Activated CD8-positive, alpha-beta memory T cell treated with anti-CD3 and anti-CD28 coated beads for 48 hours (primary cell): ENCODE measurements at places on chromosomes 3 and 15.

DNA sequence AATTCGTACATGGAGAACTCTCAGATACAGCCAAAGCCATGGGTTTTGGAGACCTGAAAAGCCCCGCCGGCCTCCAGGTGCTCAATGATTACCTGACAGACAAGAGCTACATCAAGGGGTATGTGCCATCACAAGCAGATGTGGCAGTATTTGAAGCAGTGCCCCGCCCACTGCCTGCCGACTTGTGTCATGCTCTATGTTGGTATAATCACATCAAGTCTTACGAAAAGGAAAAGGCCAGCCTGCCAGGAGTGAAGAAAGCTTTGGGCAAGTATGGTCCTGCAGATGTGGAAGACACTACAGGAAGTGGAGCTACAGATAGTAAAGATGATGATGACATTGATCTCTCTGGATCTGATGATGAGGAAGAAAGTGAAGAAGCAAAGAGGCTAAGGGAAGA is 23.5 kb downstream of the MYO5A start:
- no peak for DNase-seq

DNA sequence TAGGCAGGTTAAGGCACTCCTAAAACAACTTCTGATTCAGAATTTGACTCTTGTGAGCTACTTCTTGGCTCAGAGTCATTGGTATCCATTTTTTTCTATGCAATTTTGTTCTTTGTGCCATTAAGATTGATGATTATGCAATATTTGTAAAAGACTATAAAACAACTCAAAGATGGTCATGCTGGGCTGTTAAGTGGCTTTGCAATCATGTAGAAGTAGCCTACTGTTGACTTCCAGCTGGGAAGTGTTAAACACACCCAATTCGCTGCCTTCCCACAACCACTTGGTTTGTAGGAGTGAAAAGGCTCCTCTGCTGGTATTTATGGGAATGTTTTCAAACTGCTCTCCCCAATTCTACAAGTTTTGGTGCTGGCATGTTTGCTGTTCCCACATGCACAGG is 74.7 kb upstream of the COL6A6 start:
- DNase-seq: no peak

DNA sequence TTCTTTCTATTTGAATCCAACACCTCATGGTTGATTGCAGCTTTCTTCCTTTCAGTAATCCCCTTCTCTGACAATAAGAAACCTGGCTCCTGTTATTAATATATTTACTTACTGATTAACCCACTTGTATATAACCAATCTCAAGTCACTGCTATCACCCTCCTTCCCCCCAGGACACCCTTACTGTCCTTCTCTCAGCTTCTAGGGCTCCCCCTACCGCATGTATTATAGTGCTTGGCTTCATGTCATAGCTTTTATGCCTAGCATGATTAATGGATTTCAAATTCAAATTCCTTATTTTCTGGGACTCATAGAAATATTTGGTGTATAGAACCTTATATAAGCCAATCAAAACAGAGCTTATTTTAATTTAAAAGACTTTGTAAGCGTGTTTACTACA is 75.7 kb upstream of the BNIP2 start:
- no peak for DNase-seq

DNA sequence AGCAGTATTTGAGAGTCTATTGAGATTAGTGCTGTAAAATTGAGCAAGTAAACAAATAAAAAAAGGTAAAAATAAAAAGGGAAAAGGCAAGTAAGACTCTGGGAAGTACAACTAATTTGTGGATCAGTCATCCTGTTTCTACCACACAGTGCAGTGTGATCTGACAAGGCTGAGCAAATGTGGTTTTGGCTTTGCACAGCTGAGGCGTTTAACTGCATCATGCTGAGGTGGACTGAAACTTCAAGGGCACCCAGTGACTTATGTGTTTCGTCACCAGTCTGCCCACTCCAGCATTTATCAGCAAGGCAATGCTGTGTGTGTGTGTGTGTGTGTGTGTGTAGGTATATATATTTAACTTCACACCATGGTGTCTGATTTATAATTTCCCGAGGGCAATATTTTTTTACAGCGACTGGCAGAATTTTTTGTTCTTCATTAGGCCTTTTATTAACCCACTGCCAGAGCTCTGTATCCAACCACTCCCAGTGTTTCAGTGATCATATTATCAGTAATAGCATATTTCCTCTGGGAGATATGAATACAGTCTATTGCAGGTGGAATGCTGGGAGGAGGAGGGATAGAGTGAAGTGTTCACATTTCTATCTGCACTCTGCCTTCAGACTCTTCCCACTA is 131.5 kb upstream of the SATB1 start:
- peak; percentile 47 for DNase-seq

DNA sequence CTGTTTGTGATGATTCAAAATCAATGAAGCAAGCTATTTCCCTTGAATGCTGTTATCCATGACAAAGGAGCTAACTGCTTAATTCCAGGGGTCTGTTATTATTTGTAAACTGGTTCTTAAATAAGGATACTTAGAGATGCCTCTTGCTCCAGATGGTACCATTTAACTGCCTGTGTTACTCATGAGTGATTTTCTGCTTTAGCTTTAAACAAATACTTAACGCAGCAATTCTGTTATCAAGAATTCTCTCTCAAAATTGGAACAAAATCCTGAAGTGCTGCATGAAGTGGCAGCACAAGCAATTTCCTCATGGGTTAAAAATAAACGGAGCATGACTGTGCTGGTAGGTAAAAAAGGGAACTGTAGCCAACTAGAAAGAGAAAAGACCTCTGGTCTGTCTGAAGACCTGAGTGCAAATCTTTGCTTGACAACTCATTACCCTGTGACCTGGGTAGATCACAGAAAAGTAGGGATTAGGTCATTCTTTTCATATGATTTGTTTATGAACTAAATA is 62.5 kb upstream of the GBE1 start:
- no peak for DNase-seq

DNA sequence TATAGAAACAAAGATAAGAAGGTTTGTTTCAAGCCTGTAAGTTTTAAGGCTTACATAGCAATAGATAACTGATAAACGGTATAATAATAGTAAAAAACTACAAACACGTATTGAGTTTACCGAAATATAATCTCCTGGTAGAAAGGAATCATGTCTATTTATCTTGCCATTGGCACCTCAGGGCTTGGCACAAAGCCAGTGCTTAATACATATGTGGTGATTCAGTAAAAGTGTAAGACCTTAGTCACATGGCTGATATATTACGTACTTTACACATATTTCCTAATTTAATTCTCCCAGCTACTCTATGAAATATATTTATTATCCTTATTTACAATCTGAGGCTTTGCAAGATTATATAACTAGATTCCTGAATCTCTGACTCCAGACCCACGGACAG is 32.0 kb upstream of the SLCO3A1 start:
- DNase-seq: no peak

- no peak for DNase-seq
Measured at GRCh38 chr15:85414037-85414436, 33.6 kb downstream of the AKAP13 start.

GRCh38 chr15:45136378-45136764 is 6.6 kb downstream of the DUOX1 start:
- DNase-seq: no peak

DNA sequence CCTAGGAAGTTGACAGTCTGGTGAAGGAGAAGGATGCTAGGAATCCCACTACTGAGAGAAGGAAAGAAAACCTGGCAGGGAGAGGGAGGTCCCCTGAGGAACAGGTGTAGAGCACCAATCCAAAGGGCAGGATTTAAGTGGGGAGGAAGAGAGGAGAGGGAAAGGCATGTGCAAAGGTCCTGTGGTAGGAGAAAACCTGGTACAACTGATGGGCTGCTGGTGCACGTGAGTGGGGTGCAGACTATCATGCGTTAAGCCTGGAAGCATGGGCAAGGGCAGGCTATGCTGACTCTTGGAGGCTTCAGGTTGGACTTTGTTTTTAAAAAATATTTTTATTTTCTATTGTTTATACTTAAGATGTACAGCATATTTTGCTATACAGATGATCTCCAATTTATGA is 209.6 kb downstream of the PDZRN3 start:
- DNase-seq: no peak

DNA sequence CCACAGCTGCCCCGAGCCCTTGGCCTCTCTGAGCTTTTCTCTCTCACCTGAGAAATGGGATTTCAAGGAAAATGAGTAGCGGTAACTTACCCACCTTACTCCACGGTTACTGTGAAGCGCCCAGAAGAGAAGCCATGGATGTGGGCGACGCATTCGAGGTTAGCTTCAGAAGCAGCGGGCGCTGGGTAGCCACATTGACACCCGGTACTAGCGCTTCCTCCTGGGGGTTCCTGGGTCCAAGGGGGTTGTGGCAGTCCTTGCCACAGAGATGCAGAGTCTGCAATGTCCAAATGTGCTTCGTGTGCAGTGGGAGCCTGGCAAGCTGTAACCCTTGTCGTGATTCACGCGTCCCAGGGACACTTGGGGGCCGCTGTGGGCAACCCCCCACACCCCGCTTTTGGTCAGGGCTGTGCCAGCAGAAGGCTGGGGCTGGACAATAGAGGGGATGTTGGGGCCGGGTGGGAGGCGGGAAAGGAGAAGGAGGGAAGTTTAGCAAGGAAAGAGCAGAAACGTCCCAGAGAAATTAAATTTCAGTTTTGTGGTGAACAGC is 41.4 kb upstream of the FURIN start:
- DNase-seq: no peak

GRCh38 chr15:65470866-65471265 is 46.6 kb downstream of the DPP8 start:
- no peak for DNase-seq

DNA sequence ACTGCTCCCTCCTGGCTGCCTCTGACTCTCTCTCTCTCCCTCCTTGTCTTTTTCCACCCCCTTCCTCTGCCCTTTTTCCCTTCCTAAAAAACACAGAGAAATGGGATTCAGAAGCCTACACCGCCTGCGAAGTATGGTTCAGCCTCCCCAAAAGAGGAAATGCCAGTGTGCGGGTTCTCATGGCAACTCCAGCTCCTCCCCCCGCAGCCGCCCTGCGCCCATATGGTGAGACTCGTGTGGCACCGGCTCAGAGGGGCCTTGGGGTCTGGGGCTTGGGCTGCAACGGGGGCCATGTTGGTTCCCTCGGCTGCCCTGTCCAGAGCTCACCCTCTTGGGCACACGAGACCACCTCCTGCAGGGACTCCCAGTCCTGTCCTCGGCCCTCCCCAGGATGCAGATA is 23.6 kb upstream of the LINGO1 start:
- no peak for DNase-seq

DNA sequence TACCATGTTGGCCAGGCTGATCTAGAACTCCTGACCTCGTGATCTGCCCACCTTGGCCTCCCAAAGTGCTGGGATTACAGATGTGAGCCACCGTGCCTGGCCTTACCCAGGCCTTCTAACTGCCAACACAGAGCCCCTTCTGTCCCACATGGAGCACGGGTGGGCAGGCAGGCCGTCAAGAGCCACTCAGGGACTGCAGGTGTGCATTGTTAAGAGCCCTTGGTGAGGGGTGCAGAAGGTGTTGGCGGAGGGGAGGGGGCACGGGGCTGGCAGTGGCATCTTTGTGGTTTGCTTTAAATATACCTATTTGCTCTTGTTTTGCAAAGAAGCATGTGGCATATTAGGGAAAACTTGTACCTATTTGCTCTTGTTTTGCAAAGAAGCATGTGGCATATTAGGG is 37.3 kb downstream of the SMAD6 start:
- DNase-seq: no peak

- no peak for DNase-seq
Measured at GRCh38 chr15:80990955-80991354, 1.3 kb upstream of the MESD start.

DNA sequence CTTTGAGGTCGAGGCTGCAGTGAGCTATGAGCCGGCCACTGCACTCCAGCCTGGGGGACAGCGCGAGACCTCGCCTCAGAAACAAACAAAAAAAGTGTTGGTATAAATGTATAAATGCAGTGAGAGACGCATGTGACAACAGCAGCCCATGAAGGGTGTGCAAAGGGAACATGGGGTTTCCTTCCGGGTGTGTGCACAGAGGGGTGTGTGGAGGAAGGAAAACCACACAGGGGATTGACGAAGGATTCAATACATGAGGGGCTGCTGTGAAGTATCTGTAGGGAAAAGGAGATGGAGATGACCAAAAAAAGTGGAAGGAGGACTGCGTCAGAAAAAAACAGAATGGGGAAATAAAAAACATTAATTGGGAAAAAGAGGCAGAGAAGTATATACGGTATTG is 1.1 kb downstream of the MTFMT start:
- no peak for DNase-seq

GRCh38 chr3:97689111-97689510 is 75.4 kb upstream of the ARL6 start:
- no peak for DNase-seq

- DNase-seq: no peak
Measured at GRCh38 chr3:124896824-124897526, 9.8 kb upstream of the ITGB5 start.

GRCh38 chr3:88997260-88997659 is 110.2 kb upstream of the EPHA3 start:
- DNase-seq: no peak

DNA sequence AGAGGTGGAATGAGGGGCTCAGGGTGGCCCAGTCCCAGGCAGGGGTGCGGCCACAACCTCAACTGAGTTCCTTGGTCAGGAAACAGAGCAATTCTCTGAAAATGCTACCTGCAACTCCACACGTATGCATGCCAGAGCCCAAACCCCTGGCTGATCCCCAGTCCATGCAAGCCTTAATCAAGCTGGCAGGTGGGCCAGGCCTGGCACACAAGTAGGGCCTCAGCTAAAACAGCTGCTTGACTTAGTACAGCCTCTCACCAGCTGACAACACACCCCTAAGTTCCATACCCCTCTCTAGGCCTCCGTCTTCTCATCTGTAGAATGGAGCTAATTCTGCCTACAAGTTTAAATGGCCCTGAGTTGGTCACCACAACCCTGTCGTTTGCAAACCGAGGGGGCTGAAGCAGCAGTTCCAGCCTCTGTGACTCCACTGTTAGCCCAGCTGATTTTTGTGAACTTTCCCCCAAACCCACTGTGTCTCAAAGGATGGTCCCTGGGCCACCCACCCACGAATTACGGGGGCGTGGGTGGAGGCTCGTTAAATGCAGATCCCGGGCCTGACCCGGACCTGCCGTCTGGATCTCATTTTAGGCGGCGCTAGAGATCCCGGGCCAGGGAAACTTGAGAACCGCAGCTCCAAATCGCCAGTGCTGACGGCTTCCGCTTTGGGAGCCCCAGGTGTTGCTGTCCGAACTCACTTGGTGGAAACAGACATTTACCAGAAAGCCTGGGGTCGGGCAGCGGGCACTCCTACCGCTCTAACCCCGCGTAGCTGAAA is 927 bp downstream of the CHDH start:
- no peak for DNase-seq

GRCh38 chr3:53163444-53164387 is 2.7 kb downstream of the PRKCD start:
- no peak for DNase-seq

- no peak for DNase-seq
Measured at GRCh38 chr3:190747571-190747970, 114.9 kb downstream of the GMNC start.

DNA sequence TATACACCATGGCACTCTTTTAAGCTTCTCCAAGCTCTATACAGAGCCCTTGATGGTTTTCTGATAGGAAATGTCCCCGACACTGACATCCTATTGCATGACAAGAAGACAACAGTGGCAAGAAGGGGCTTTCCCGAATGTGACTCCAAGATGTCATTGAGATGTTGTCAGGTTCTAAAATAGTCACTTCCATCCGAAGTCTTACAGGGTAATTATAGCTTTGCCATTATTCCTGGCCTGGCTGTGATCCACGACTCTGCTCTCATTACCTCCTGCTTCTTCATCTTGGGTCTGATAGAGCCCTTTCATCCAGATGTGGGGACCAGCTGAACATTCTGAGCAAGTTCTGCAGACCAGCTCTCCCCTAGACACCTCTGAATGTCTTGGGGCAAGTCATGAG is 40.6 kb upstream of the ADAMTS9 start:
- no peak for DNase-seq
